ENCODE measurements at places on chromosomes 16 and 17. TPM values are rescaled to one million over a fixed set of nuclear protein-coding genes. Genes with fewer than 3 reads are reported as not detected.

MYH1 gene
- not detected for total RNA-seq

GLP2R gene
- 2.1 TPM for total RNA-seq

GRCh38 chr16:86347090-86347489 lies 163.2 kb upstream of the FOXF1 start:
- no peaks in the 10 kb centered on the region for H3K36me3 ChIP-seq
- H3K27ac ChIP-seq = no peak overlapping the region
- no peaks in the 10 kb centered on the region for H3K4me1 ChIP-seq
- no peak overlapping the region for H3K4me3 ChIP-seq

DNA sequence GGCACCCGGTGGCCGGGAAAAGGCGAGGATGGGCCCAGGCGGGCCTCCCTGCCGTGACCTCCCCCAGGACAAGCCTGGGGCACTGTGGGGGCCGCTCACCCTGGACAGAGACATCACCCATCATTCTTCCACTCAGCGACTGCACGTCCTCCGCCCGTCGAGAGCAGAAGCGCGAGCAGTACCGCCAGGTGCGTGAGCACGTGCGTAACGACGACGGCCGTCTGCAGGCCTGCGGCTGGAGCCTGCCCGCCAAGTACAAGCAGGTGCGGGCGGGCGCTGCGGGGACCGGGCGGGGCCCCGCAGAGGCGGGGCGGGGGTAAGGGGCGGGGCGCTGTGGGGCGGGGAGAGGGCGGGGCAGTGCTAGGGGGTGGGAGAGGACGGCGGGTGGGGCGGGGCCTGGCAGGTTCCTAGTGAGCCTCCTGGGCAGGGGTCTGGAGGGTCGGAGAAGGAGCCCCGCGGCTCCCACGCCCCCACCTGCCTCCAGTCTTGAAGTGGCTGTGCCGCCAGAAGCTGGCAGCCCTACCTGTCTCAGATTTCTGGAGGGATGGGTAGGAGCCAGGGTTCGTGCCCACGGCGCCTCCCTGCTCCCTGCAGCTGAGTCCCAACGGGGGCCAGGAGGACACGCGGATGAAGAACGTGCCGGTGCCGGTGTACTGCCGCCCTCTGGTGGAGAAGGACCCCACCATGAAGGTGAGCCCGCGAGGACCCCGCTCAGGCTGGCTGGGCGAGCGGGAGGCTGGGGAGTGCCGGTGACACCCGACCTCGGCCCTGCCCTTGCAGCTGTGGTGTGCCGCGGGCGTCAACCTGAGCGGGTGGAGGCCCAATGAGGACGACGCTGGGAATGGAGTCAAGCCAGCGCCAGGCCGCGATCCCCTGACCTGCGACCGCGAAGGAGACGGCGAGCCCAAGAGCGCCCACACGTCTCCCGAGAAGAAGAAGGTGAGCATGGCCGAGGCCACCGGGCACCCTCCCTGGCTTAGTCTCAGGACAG lies 7.5 kb downstream of the NME3 start:
- DNase-seq = no peak
- no peak overlapping the region for H3K4me3 ChIP-seq
- peaks cover 8% of the 10 kb centered on the region for H3K36me3 ChIP-seq
- H3K27me3 ChIP-seq = no peaks in the 10 kb centered on the region

DNA sequence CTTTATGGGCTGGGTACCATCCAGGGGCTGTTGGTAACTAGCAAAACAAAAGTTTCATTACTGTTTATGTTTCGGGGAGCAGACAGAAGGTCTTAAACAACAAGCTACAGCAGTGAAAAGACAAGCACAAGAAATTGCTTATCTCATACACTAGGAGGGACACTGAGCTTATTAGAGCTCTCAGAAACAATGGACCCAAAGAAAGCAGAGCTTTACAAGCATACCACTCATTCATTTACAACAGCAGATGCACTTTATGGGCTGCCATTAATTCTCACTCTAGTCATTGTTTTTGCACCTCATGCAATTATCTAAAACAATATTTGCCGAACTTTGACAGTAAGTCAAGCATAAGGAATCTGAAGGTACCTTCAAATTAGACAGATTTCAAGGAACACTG lies 10.0 kb downstream of the KRT16 start:
- DNase-seq = no peak
- no peaks in the 10 kb centered on the region for H3K36me3 ChIP-seq
- H3K4me1 ChIP-seq = no peaks in the 10 kb centered on the region
- no peak overlapping the region for H3K4me3 ChIP-seq
- no peaks in the 10 kb centered on the region for H3K27me3 ChIP-seq

DNA sequence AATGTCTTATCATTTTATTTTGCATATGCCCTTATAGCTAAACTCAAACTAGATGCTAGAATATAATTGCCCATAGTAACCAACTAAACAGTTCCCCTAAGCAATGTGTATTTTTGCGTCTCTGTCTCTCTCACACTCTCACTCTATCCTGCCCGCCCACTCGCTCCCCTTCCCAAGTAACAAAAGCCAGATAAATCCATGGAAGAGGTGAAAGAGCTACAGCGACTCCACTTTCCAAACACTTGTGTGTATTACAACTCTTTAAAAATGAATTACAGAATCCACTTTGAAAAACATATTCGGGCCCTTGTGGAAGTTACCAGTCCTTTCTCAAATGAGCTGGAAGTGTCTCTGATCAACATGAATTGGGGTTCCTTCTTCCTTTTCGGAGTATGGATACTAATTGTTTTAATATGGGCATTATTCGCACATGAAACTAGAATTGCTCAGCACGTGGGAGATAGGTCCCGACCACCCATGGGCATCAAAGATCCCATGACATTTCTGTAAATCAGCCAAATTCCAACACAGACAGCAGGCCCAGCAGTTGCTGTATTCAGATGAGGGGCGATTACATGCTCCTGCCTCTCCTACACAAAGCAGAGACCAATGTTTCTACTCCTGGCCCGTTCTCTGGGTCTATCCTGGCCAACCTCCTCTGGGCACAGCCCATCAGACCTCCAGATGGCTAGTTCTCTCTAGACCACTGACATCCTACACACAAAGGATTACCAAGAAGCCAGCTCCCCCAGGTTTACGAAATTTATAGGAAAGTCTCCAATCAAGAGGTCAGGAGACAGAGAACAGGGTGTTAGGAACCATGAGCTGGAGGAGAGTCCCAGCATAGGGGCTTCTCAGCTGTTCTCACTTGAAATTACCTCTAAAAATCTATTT lies 121.5 kb downstream of the ZFHX3 start:
- no peak overlapping the region for H3K27ac ChIP-seq
- DNase-seq = no peak
- no peaks in the 10 kb centered on the region for H3K36me3 ChIP-seq
- H3K4me1 ChIP-seq = no peaks in the 10 kb centered on the region
- no peaks in the 10 kb centered on the region for H3K27me3 ChIP-seq

- H3K36me3 ChIP-seq = no peaks in the 10 kb centered on the region
- H3K27ac ChIP-seq = no peak overlapping the region
- no peak for DNase-seq
- H3K4me3 ChIP-seq = no peak overlapping the region
- no peaks in the 10 kb centered on the region for H3K4me1 ChIP-seq
- H3K27me3 ChIP-seq = no peaks in the 10 kb centered on the region
These were observed 132.3 kb upstream of the RBFOX1 start for GRCh38 chr16:7200320-7200719.

GRCh38 chr17:83175119-83175821 lies 95.9 kb downstream of the METRNL start:
- H3K4me1 ChIP-seq = no peaks in the 10 kb centered on the region
- no peaks in the 10 kb centered on the region for H3K36me3 ChIP-seq
- H3K4me3 ChIP-seq = no peak overlapping the region
- no peaks in the 10 kb centered on the region for H3K27me3 ChIP-seq
- DNase-seq = peak; percentile 15
- H3K27ac ChIP-seq = no peak overlapping the region

GRCh38 chr16:49588729-49589384 lies 215.3 kb downstream of the C16orf78 start:
- H3K27ac ChIP-seq = no peak overlapping the region
- H3K27me3 ChIP-seq = no peaks in the 10 kb centered on the region
- H3K4me3 ChIP-seq = no peak overlapping the region
- DNase-seq = no peak

- H3K27ac ChIP-seq = no peak overlapping the region
- H3K4me3 ChIP-seq = no peak overlapping the region
- H3K4me1 ChIP-seq = peaks cover 5% of the 10 kb centered on the region
- no peak for DNase-seq
These were observed 57.7 kb downstream of the MEAK7 start for GRCh38 chr16:84446596-84447392.

DNA sequence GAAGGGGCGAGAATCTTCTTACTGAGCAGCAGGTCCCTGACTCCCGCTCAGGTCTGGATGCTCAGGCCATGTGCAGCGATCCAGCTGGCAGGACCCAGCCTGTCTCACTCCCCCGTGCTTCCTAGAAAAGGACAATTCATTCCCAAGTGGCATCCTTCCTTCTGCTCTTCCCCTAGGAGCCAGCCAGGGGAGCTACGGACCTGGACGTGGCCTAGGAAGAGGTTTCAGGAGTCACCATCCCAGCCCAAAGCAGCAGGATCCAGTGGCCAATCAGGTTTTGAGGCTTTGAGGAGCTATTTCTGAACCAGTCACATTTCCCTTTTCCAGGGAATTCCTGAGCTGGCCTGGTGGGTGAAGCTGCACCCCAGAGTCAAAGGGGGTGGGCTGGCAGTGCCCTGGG lies 7.8 kb upstream of the CD79B start:
- no peaks in the 10 kb centered on the region for H3K4me1 ChIP-seq
- H3K27me3 ChIP-seq = no peaks in the 10 kb centered on the region
- H3K36me3 ChIP-seq = no peaks in the 10 kb centered on the region
- no peak overlapping the region for H3K4me3 ChIP-seq

- peak overlapping the region; percentile 88 for H3K27ac ChIP-seq
- no peak for DNase-seq
- no peaks in the 10 kb centered on the region for H3K4me1 ChIP-seq
- no peaks in the 10 kb centered on the region for H3K36me3 ChIP-seq
- no peaks in the 10 kb centered on the region for H3K27me3 ChIP-seq
These were observed 8.6 kb upstream of the TSPOAP1 start for GRCh38 chr17:58337210-58337599.

- no peak overlapping the region for H3K4me3 ChIP-seq
- peak overlapping the region; percentile 95 for H3K27ac ChIP-seq
- peaks cover 12% of the 10 kb centered on the region for H3K36me3 ChIP-seq
- H3K4me1 ChIP-seq = peaks cover 65% of the 10 kb centered on the region
- no peaks in the 10 kb centered on the region for H3K27me3 ChIP-seq
These were observed 13.3 kb downstream of the JUP start for GRCh38 chr17:41773190-41773588.

DNA sequence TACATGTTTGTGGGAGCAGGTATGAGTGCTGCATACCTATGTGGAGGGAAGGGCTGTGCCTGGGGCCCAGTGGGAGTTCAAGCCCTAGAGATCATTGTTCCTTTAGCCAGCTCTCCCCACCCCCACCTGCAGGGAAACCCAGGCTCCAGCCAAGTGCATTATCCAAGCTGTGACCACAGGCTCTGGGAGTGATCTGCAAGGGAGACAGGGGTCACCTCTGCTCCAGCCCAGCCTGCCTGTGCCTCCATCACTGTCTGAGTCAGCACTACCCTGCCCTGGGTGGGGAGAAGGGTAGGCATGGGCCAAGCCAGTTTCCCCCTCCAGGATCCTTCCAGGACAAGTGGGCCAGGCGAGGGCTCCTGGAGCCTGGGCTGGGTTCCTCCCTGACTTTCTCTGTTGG lies 32.1 kb upstream of the SBK1 start:
- H3K36me3 ChIP-seq = no peaks in the 10 kb centered on the region
- DNase-seq = no peak

All from colonic mucosa (tissue), 4 donors.